ENCODE measurements at places on chromosomes 13 and 19. TPM values are rescaled to one million over a fixed set of nuclear protein-coding genes. Genes with fewer than 3 reads are reported as not detected.
A peak's percentile ranks its signal among the peaks of the same experiment; 100 is the strongest.

DNA sequence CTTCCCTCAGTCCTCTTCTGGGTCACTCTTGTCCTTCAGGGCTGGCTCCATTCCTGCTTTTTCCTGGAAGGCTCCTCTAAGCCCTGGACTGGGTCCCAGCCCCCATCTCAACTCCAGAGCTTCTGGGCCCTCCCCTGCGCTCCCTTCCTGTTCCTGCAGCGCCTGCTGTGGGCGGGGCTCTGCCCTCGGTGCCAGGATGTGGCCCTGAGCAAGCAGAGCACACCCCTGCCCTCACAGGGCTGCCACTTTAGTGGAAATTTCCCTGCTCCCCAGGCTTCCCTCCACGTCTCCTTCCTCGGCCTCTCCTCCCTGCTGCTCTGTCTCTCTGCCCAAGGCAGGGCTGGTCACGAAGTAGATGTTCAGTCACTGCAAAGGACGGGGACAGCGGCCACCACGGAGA, 28.8 kb downstream of the DPF1 start:
- no peak for DNase-seq

DNA sequence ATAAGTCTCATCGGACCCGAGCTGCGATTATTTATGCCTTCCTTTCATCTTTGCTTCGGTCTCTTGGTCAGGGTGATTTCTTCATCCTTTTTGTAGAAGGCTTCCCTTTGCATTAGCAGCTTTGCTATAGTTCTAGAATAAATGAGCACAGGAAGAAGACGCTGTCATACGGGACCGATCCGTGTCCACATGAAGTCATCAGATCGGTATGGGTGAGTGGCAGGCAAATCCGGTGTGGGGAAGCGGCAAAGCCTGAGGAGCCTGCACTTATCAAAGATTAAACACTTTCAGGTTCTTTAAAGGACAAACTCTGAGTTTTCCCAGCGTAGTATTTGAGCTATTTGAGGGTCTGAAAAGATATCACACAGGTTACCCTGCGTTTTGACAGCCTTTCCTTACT, 119.3 kb downstream of the IRS2 start:
- DNase-seq: no peak

DNA sequence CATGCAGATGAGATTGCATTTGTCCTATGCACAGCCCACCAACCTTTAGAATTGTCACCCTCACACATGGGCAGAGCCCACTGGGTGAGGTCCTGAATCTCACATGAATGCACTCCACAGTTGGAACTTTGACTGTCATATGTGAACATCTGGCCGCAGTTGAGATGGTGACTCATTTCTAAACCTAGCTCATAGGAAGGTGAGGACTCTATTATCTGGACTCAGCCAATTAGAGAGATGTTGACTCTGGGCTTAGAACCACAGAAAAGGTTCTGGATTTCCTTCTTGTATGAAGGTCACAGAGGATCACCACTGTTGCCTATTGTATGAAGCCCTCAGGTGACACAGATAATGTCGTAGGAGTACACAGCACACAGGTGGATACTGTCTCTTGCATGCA, 25.6 kb upstream of the ZNF681 start:
- no peak for DNase-seq

- no peak for DNase-seq
Measured at GRCh38 chr13:59236944-59237343, 926.8 kb downstream of the DIAPH3 start.

DNA sequence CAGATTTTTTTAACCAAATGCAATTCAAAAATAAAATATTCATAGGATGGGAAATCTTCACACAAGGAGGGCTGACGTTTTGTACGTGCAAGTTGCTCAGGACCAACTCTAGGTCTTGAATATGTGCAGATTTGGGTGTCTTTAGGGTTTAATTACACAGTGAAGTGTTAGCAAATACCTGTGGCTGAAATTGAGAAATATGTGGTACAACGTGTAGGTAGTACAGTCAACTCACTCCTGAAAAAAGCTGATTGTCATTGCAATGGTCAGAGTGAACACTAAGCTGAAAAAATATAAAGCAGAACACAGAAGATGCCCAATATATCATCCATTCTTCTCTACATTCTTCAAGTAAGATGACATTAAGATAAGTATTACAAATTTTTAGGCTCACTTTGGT, 314.3 kb downstream of the SLITRK1 start:
- no peak for DNase-seq

DNA sequence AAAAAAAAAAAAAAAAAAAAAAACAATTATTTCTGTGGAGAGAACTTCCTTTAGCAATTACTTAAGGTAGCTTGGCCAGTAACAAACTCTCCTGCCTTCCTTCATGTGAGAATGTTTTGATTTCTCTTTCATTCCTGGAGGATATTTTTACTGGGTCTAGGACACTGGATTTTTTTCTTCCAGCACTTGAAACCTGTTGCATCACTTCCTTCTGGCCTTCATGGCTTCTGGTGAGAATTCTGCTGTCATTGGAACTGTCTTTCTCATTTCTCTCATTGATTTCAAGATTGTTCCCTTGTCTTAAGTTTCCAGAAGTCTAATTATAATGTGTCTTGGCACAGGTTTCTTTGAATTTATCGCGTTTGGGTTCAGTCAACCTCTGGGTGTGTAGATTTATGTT, 19.3 kb upstream of the RAB20 start:
- DNase-seq: no peak

DNA sequence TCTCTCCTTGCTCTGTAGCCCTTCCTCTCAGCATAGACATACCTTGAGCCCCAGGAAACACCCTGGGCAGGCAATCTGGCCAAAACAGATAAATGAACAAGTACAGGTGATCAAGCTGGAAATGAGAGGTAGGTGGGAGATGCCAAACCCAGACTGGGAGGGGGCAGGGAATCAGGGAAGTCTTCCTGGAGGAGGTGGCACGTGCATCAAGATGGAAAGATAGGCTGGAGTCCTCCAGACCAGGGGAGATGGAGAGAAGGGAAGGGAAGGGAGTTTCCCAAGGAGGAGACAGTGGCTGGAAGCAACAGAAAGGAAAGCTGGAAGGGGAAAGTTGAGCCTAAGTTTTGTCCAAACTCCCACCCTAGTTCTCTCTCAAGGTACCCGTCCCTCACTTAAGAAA, 1.7 kb upstream of the MUC16 start:
- no peak for DNase-seq

DNA sequence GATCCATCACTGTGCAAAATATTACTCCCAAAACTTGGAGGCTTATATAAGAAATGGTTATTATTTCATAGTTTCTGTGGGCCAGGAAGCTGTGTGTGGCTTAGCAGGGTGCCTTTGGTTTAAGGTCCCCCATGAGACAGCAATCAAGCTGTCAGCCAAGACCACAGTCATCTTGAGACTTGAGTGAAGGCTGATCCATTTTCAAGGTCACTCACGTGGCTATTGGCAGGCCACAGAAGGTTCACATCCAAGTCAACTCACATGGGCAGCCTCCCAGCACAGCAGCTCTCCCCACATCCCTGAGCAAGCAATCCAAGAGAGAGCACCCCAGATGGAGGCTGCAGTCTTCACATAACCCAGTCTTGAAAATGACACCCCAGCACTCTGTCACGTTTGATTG, 537.4 kb downstream of the MYO16 start:
- no peak for DNase-seq

DNA sequence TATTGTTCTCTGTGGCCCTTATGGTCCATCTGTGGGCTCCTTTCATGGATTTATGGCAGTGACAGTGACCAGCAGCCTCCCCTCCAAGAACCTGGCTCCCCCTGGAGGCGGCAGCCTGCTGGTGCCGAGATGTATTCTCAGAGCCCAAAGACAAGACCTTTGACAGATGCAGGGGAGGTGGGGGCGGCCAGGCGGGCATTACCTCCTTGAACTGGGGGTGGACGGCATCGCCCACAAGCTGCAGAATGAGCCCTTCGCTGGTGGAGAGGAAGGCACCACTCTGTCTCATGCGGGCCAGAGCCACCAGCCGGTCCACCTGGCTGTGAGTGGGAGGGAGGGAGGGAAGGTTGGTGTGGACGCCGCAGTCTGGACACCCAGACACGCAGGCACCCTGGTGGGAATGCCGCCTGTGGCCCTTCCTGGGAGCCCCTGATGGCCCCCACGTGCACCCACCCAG, 6.6 kb downstream of the ISOC2 start:
- no peak for DNase-seq

- DNase-seq: no peak
Measured at GRCh38 chr13:81487151-81487550, 1146.2 kb upstream of the SPRY2 start.

DNA sequence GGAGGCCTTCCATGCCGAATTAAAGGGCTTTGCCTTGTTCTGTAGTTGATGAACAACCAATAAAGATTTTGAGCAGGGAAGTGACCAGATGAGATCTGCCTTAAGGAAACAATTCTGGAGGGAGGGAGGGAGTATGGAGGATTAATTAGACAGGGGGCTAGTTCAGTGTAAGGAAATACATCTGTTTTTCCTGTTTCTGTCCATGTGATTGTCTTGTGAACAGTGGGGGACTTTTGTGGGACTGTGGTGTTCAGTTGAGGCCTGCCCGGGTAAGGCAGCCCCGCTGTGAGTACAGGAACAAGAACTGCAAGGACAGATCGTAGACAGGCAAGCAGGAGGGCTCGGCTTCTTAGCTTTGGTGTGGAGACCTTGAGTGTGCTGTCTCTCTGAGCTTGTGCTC, 59.0 kb downstream of the DGKH start:
- no peak for DNase-seq

GRCh38 chr19:30224689-30225606, 147.2 kb upstream of the ZNF536 start:
- DNase-seq: no peak

- peak; percentile 3 for DNase-seq
Measured at GRCh38 chr19:51461723-51462161, 3.5 kb upstream of the SIGLEC8 start.

DNA sequence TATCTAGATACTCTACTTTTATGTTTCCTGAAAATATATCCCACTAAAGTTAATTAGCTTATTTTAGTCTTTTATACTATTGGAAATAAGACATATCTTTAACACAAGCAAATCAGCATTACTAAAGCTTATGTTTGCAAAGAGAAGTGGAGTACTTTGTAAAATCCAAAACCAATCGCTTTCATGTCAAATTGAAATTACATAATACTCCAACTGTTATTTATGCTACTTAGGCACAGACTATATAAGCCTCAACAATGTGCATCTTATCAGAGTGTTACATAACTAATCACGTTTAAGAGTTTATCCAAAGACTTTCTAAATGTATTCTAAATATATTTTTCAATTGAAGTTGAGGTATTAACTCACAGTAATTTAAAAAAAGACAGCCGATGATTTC, 200.0 kb downstream of the PCDH20 start:
- DNase-seq: no peak

DNA sequence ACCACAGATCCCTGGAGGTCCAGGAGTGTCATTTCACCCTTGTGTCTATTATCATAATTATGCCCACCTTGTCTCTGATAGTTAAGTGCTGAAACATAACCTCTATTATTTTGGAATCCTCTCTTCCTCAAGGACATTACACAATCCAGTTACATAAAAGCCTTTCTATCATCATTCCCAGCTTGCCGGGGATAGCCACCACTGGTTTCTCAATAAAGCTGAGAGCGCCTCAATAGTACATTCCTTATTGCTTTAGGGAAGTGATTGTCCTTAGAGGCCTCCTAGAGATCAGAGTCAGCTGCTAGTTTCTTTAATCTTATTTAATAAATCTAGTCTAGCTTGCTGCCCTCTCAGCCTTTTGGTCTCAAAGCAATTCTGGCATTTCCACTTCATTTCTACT, 490.0 kb upstream of the ATXN8OS start:
- DNase-seq: no peak

GRCh38 chr19:57537953-57538547, 10.9 kb downstream of the ZNF549 start:
- DNase-seq: no peak

DNA sequence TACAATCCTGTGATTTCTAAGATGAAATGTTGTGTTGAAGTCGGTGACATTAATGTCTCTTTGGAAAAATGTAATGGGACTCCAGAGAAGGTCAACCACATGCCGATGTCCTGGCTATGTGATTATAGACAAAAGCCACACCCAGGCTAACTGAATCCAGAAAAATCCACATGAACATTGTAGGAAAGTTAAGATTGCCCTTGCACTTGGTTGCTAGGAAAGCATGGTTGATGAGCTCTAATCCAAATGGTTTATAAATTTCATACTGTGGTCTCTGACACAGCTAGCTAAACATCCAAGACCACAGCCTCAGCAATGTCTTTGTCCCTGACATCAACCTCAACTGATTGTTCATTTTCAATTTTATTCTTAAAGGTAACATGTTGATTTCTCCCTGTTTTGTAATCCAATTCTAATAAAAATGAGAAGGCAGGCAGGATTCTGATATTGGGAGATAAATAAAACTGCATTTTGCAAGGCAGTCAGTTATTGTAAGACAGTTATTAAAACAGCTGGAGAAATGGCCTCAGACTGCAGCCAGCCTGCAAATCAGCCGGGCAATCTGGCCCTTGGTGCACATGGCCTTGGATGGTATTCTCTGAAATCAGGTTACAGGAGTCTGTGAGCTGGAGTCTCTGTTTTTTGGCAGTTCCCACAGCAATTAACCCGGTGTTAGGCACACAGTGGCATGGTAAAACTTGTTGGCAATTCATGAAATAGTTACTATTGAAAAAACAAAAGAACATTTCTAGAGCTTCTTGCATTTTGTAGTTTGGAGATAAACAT, 93.9 kb downstream of the STARD13 start:
- no peak for DNase-seq

DNA sequence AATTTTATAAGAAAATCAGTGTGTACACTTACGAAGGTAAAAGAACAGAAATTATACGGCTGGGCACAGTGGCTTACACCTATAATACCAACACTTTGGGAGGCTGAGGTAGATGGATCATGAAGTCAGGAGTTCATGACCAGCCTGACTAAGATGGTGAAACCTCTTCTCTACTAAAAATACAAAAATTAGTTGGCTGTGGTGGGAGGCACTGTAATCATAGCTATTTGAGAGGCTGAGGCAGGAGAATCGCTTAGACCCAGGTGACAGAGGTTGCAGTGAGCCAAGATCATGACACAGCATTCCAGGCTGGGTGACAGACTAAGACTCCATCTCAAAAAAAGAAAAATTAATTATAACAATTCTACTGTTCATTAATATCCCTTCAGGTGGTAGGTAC, 151.9 kb downstream of the ZNF737 start:
- no peak for DNase-seq

GRCh38 chr13:86476656-86477055, 677.4 kb upstream of the SLITRK6 start:
- no peak for DNase-seq

- no peak for DNase-seq
Measured at GRCh38 chr19:44738603-44739558, 9.6 kb upstream of the BCL3 start.

The KCNN4 gene
- 0.62 TPM for polyA plus RNA-seq

The SIRT6 gene
- polyA plus RNA-seq: 39.8 TPM

The PDX1 gene
- polyA plus RNA-seq: not detected

The KANK2 gene
- 130 TPM for polyA plus RNA-seq

The PCP2 gene
- 0.62 TPM for polyA plus RNA-seq

The SOHLH2 gene
- polyA plus RNA-seq: 2.7 TPM

The PRODH2 gene
- 0.32 TPM for polyA plus RNA-seq

The NXNL1 gene
- not detected for polyA plus RNA-seq

The LRP3 gene
- polyA plus RNA-seq: 122 TPM

The CATSPERD gene
- polyA plus RNA-seq: 0.59 TPM
